ENCODE measurements at places on chromosomes 6 and 20.
A peak's percentile ranks its signal among the peaks of the same experiment; 100 is the strongest.

GRCh38 chr6:53327017-53327395 lies 21.7 kb downstream of the ELOVL5 start:
- peaks cover 16% of the 10 kb centered on the region for H3K4me1 ChIP-seq
- H3K27ac ChIP-seq, result no peak overlapping the region
- no peak overlapping the region for H3K4me3 ChIP-seq
- H3K27me3 ChIP-seq, result no peaks in the 10 kb centered on the region
- no peak for DNase-seq

- H3K4me3 ChIP-seq, result no peak overlapping the region
- H3K27me3 ChIP-seq, result no peaks in the 10 kb centered on the region
- H3K36me3 ChIP-seq, result no peaks in the 10 kb centered on the region
Measured at GRCh38 chr6:44641344-44642031, 254.0 kb downstream of the CDC5L start.

DNA sequence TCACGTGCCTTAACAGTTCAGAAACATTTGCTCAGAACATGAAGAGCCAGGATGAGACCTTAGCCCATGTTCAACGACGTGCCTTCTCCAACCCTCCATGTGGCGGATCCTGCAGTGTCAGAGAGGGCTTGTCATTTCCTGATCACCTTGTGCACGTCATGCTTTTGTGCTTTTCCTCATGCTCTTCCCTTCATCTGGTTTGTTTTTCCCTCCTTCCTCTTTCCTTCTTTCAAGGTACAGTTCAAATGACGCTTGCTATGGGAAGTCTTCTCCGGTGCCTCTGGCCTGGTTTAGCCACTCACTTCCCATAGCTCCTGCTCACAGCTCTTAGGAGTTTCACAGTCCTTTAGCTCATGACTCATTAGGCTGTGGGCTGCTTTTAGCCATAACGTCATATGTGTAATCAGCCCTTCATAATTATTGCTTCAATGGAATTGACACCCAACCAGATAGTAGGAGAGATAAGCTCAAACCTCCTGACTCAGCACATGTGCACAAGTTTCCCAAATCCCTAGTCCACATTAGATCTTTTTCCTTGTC lies 102.7 kb upstream of the CNKSR3 start:
- peak; percentile 54 for DNase-seq
- no peak overlapping the region for H3K27ac ChIP-seq
- H3K4me1 ChIP-seq, result peaks cover 41% of the 10 kb centered on the region

- H3K4me3 ChIP-seq, result no peak overlapping the region
- no peak for DNase-seq
- no peaks in the 10 kb centered on the region for H3K27me3 ChIP-seq
- H3K36me3 ChIP-seq, result no peaks in the 10 kb centered on the region
Measured at GRCh38 chr6:124530926-124531325, 431.3 kb upstream of the RNF217 start.

- peaks cover 25% of the 10 kb centered on the region for H3K4me1 ChIP-seq
- no peak overlapping the region for H3K4me3 ChIP-seq
- no peak for DNase-seq
- H3K36me3 ChIP-seq, result no peaks in the 10 kb centered on the region
Measured at GRCh38 chr6:160134779-160135547, 13.3 kb downstream of the SLC22A1 start.

- H3K36me3 ChIP-seq, result no peaks in the 10 kb centered on the region
- H3K27me3 ChIP-seq, result no peaks in the 10 kb centered on the region
- no peak for DNase-seq
- no peak overlapping the region for H3K27ac ChIP-seq
- H3K4me3 ChIP-seq, result no peak overlapping the region
Measured at GRCh38 chr6:74658391-74658790, 547.5 kb downstream of the COL12A1 start.

- H3K27ac ChIP-seq, result no peak overlapping the region
- H3K4me1 ChIP-seq, result no peaks in the 10 kb centered on the region
- no peak for DNase-seq
- H3K27me3 ChIP-seq, result no peaks in the 10 kb centered on the region
- H3K4me3 ChIP-seq, result no peak overlapping the region
Measured at GRCh38 chr6:24113891-24114290, 12.1 kb upstream of the NRSN1 start.

DNA sequence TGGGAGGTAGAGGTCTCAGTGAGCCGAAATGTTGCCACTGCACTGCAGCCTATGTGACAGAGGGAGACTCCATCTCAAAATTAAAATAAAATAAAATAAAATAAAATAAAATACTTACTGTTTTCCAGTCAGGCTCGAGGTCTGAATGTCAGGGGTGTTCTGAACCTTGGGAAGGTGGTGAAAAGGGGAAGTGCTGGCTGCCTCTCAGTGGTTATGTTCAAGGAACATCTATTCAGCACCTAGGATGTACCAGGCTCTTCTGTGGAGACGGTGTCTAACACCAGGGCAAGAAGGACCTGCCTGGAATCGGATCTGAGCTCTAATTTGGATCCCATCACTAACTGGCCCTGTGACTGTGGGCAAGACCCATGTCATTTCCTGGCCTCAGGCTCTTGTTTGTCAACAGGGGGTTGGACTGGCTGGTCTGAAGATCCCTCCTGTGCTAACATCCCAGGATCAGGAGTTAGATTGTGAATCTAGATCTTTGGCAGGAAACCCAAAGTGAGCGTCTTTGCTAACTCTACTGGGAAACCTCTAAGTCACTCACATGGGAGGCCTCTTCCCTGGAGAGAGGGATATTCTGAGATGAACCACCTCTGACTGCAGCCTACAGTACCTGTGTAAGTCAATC lies 63.4 kb upstream of the SIRPG start:
- no peaks in the 10 kb centered on the region for H3K27me3 ChIP-seq
- H3K27ac ChIP-seq, result no peak overlapping the region
- DNase-seq, result no peak
- no peaks in the 10 kb centered on the region for H3K36me3 ChIP-seq

GRCh38 chr20:37980876-37981275 lies 52.4 kb downstream of the TTI1 start:
- no peaks in the 10 kb centered on the region for H3K36me3 ChIP-seq
- DNase-seq, result no peak
- no peak overlapping the region for H3K4me3 ChIP-seq
- no peaks in the 10 kb centered on the region for H3K27me3 ChIP-seq

DNA sequence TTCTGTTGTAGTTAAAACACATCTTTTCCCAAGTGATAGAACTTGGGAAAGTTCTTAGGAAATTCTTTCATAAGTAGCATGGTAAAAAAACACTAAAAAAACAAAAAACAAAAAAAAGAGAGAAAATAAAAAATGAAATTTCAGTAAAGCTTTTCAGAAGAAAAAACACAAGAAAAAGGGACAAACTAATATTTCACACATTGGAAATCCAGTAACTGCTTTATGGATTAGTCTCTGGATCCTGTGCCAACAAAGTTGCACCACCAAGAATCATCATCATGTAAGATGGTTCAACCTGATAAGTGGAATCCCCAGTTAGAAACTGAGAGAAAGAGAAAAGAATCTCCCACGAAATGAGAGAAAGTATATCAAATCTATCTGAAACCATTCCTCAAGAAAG lies 144.2 kb downstream of the GMDS start:
- no peaks in the 10 kb centered on the region for H3K27me3 ChIP-seq
- peaks cover 18% of the 10 kb centered on the region for H3K4me1 ChIP-seq
- H3K36me3 ChIP-seq, result no peaks in the 10 kb centered on the region
- H3K4me3 ChIP-seq, result no peak overlapping the region

- H3K27ac ChIP-seq, result no peak overlapping the region
- H3K27me3 ChIP-seq, result no peaks in the 10 kb centered on the region
- DNase-seq, result no peak
- no peaks in the 10 kb centered on the region for H3K4me1 ChIP-seq
- H3K4me3 ChIP-seq, result no peak overlapping the region
Measured at GRCh38 chr6:139862311-139862710, 487.9 kb upstream of the CITED2 start.

DNA sequence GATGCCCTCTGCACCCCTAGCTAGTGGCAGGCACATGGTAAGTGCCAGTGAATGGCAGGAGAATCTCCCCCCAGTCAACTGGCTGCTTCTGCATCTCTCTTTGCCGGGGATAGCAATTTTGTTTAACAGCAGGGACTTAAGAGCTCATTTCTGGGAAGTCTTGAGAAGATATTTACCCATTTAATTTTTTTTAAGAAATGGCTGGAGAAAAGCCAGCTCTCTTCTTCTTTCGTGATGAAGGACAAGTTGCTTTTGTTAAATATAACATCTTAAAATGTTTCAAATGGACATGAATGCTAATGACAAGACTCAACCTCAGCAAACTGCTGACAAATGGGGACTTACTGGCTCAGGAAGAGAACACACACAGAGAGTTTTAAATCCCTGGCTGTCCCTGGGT lies 55.0 kb upstream of the IYD start:
- H3K36me3 ChIP-seq, result no peaks in the 10 kb centered on the region
- DNase-seq, result no peak
- H3K4me1 ChIP-seq, result no peaks in the 10 kb centered on the region

- H3K27ac ChIP-seq, result no peak overlapping the region
- no peak for DNase-seq
Measured at GRCh38 chr6:105898286-105898685, 187.8 kb upstream of the PRDM1 start.

- H3K4me1 ChIP-seq, result peaks cover 24% of the 10 kb centered on the region
- no peaks in the 10 kb centered on the region for H3K36me3 ChIP-seq
- H3K4me3 ChIP-seq, result no peak overlapping the region
- peak; percentile 46 for DNase-seq
- no peaks in the 10 kb centered on the region for H3K27me3 ChIP-seq
- no peak overlapping the region for H3K27ac ChIP-seq
Measured at GRCh38 chr6:105317607-105318533, 85.0 kb downstream of the PREP start.

GRCh38 chr6:163710532-163711470 lies 296.3 kb downstream of the QKI start:
- no peak for DNase-seq
- no peaks in the 10 kb centered on the region for H3K27me3 ChIP-seq
- H3K4me1 ChIP-seq, result peaks cover 4% of the 10 kb centered on the region
- H3K36me3 ChIP-seq, result no peaks in the 10 kb centered on the region
- no peak overlapping the region for H3K4me3 ChIP-seq
- no peak overlapping the region for H3K27ac ChIP-seq

- no peaks in the 10 kb centered on the region for H3K27me3 ChIP-seq
- no peak for DNase-seq
- H3K4me1 ChIP-seq, result no peaks in the 10 kb centered on the region
- no peak overlapping the region for H3K4me3 ChIP-seq
- H3K36me3 ChIP-seq, result no peaks in the 10 kb centered on the region
Measured at GRCh38 chr6:167292301-167293087, 1.4 kb downstream of the UNC93A start.

- peak overlapping the region; percentile 88 for H3K27ac ChIP-seq
- peaks cover 40% of the 10 kb centered on the region for H3K4me1 ChIP-seq
- H3K36me3 ChIP-seq, result no peaks in the 10 kb centered on the region
- H3K4me3 ChIP-seq, result peak overlapping the region; percentile 13
Measured at GRCh38 chr6:3751730-3752530, 417 bp upstream of the PXDC1 start.

GRCh38 chr6:170037541-170038250 lies 253.2 kb downstream of the DLL1 start:
- peak; percentile 11 for DNase-seq
- H3K4me3 ChIP-seq, result no peak overlapping the region
- no peaks in the 10 kb centered on the region for H3K27me3 ChIP-seq
- H3K4me1 ChIP-seq, result no peaks in the 10 kb centered on the region
- H3K27ac ChIP-seq, result no peak overlapping the region

GRCh38 chr6:90537723-90538258 lies 49.1 kb downstream of the MAP3K7 start:
- no peak overlapping the region for H3K4me3 ChIP-seq
- H3K27me3 ChIP-seq, result no peaks in the 10 kb centered on the region
- DNase-seq, result no peak
- peaks cover 4% of the 10 kb centered on the region for H3K36me3 ChIP-seq
- no peaks in the 10 kb centered on the region for H3K4me1 ChIP-seq
- no peak overlapping the region for H3K27ac ChIP-seq

DNA sequence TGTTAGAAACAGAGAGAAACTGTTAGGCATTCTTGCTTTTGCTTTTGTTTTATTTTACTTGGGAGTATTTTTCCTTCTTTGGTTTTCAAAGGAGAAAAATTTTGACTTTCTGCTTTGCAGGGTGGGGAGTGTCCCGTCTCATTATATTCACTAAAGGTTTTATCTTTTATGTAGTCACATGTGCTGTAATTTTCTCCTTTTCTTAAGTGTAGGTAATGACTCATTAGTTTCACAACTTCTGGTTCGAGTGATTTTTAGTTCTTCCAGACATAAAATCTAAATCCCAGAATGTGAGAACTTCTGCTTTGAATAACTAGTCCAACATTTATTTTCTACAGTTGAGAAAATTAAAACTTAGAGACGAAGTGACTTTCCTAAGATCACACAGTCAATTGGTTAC lies 37.7 kb downstream of the ADGRF1 start:
- no peaks in the 10 kb centered on the region for H3K4me1 ChIP-seq
- DNase-seq, result no peak
- H3K27ac ChIP-seq, result no peak overlapping the region
- no peak overlapping the region for H3K4me3 ChIP-seq

DNA sequence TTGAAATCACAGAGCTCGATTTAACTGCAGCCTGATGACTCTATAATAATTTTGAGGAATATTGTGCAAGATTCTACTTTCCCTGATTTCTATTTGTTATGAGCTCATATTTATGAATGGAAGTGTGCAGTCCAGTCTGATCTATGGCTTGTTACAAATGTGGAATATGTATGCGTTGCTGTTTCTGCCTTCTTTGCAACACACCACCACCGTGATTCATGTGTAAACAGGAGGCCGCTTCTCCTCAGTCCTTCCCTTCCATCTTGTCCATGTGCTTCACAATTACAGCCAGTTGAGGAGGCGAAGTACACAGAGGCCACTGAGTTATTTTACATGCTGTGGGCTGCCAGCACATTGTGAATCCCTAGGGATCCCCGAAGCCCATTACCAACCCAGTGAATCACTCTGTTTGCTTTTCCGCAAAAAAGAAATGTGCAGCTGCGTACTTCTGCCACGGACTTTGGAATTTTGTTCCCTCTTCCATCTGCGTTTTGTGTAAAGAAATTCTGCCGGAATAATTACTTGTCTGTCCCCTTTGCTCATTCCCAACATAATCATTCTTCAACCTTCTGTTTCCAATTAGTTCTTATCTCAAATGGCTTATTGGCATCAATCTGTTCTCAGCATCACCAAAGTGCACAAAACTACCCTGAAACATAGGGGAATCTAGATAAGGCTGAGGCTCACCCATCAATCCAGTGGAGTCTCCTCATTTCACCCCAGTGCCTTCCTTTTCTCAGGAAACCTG lies 551.6 kb upstream of the CITED2 start:
- no peaks in the 10 kb centered on the region for H3K36me3 ChIP-seq
- no peaks in the 10 kb centered on the region for H3K27me3 ChIP-seq
- H3K4me1 ChIP-seq, result no peaks in the 10 kb centered on the region

GRCh38 chr6:122649701-122650100 lies 39.5 kb downstream of the PKIB start:
- DNase-seq, result no peak
- no peaks in the 10 kb centered on the region for H3K36me3 ChIP-seq
- H3K4me3 ChIP-seq, result no peak overlapping the region
- no peaks in the 10 kb centered on the region for H3K4me1 ChIP-seq

GRCh38 chr20:10323729-10324128 lies 105.1 kb downstream of the SNAP25 start:
- no peaks in the 10 kb centered on the region for H3K4me1 ChIP-seq
- no peak for DNase-seq
- no peaks in the 10 kb centered on the region for H3K27me3 ChIP-seq
- H3K36me3 ChIP-seq, result no peaks in the 10 kb centered on the region
- no peak overlapping the region for H3K27ac ChIP-seq
